ENCODE measurements at places on chromosomes 6 and 20.

DNA sequence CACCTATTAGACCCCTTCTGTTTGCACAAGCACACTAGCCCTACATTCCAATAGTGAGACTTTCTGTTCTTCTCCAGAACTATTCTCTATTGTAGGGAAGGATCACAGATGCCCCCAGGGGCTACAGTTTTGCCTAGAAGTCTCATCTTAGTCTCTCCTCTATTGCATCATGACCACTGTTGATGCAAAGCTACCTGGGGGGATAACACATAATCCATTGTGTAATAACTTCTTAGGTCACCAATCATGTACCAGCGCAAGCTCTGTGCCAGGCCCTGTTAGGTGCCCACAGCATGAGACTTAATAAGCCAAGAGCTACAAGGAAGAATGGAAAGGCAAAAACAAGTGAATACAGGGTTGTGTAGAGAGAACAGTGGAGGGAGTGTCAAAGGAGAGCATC is 98.1 kb upstream of the TNFAIP3 start:
- DNase-seq: no peak

DNA sequence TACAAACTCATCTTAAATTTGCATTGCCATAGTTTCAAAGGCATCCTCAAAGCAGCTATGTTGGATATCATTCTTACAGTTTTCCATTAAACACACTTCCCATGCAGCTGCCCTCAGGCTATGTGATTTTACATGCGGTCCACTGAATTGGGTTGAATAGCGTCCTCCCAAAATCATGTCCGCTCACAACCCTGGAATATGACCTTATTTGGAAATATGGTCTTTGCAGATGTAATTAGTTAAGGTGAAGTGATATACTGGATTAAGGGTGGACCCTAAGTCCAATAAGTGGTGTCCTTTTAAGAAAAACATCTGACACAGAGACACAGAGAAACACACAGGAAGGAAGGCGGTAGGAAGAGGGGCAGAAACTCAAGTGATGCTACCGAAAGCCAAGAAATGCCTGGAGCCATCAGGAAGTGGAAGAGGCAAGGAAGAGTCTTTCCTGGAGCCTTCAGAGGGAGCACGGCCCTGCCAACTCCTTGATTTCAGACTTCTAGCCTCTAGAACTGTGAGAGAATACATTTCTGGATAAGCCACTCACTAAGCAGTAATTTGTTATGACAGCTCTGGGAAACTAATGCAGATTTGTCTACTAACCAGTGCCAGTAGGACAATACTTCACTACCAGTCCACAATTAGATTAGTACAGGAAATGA is 42.7 kb upstream of the NHSL1 start:
- peak; percentile 61 for DNase-seq

- DNase-seq: no peak
Observed at GRCh38 chr6:25659633-25660368, 7.8 kb downstream of the SCGN start.

DNA sequence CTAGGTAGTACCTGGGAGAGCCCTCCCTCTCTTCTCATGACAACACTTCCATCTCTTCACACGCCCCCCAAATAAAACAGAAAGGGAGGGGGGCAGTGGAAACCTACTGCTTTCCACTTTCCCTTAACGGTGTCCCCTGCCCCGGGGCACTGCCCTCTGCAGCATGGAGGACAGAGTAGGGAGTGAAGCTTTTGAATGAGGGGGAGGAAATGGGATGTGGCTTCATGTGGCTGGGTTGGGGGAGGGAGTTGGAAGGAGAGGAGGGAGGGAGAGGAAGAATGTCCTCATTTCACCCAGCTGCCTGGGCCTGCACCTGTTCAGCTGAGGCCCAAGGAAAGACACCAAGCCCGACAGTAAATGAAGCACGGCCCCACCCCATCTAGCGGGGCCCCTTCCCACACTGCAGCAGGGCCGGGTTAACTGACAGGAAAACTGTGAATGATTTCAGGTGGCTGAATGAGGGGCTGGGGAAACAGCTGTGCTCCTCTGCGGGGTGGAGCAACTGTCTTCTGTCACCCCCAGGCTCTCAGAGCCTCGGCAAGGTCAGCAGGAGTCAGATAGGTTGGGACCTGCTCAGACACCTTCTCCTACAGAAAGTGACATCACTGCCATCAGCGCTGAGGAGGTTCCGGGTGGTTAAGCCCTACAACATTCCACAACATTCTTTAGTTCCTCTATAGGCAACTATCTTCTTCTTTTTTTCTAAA is 40.0 kb upstream of the TAF8 start:
- peak; percentile 77 for DNase-seq

DNA sequence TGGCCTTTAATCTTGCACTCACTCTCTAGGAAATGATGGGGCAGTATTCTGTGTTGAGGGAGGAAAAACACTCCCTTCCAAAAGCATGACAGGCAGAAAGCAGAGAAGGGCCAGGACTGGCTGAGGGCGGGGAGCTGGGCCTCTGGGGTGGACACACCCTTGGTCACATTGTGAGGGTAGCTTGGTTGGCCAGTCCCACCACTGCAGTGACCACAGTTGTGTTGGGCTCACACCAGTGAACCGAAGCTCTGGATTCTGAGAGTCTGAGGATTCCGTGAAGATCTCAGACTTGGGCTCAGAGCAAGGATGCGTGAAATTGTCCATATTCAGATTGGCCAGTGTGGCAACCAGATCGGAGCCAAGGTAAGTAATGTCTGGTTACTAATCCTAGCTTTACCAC is at the start of gene TUBB1:
TSS of gene TUBB1 (plus strand) at position 213 of the 400 bp plus-strand sequence. CDS start at position 307, 94 bp downstream.
- no peak for DNase-seq

All from mesendoderm (in vitro differentiated cells).